Mesothelial cell of epicardium (in vitro differentiated cells): ENCODE measurements at places on chromosomes 12 and 14. TPM values are rescaled to one million over a fixed set of nuclear protein-coding genes. Genes with fewer than 3 reads are reported as not detected.
A peak's percentile ranks its signal among the peaks of the same experiment; 100 is the strongest.

Gene C12orf54
- 0.34 to 0.38 TPM in 2 of 3 replicates, not detected in the other for total RNA-seq

DNA sequence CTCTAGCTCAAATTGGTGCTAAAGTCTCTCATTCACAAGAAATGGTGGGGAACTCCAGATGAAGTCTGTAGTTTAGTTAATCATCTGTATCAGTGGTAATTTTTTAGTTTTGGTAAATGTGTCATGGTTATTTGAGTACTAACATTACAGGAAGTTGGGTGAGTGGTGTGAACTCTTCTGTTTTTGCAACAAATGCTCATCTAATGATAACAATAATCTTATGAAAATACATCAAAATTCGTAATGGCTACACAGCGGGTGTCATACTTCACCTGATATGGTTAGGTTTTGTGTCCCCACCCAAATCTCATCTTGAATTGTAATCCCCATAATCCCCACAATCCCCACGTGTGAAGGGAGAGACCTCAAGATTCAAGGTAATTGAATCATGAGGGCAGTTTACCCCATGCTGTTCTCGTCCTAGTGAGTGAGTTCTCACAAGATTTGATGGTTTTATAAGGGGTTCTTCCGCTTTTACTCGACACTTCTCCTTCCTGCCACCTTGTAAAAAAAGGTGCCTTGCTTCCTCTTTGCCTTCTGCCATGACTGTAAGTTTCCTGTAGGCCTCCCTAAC, 209.3 kb upstream of the FOXN3 start:
- H3K4me3 ChIP-seq: no peak overlapping the region
- no peaks in the 10 kb centered on the region for H3K27me3 ChIP-seq
- no peak for DNase-seq
- peaks cover 44% of the 10 kb centered on the region for H3K4me1 ChIP-seq
- no peaks in the 10 kb centered on the region for H3K36me3 ChIP-seq

DNA sequence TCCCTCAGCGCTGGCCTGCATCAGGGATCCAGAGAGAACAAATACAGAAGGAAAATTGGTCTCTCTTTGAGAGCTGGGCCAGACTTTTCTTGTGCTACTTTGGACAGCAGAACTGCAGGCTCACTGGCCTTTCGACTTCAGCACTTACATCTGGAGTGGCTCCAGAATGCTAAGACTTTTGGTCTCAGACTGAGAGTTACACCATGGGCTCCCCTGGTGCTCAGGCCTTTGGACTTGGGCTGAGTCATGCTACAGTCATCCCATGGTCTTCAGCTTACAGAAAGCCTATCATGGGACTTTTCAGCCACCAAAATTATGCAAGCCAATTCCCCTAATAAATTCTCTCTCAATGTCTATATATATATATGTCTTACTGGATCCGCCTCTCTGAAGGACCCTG, 9.0 kb upstream of the CD163 start:
- H3K27ac ChIP-seq: no peak overlapping the region
- no peak overlapping the region for H3K4me3 ChIP-seq
- no peaks in the 10 kb centered on the region for H3K36me3 ChIP-seq
- H3K27me3 ChIP-seq: peaks cover 2% of the 10 kb centered on the region
- no peak for DNase-seq

Gene IPO8
- total RNA-seq: 33.1 to 36.6 TPM (median 36.4 TPM) in 3 replicates

DNA sequence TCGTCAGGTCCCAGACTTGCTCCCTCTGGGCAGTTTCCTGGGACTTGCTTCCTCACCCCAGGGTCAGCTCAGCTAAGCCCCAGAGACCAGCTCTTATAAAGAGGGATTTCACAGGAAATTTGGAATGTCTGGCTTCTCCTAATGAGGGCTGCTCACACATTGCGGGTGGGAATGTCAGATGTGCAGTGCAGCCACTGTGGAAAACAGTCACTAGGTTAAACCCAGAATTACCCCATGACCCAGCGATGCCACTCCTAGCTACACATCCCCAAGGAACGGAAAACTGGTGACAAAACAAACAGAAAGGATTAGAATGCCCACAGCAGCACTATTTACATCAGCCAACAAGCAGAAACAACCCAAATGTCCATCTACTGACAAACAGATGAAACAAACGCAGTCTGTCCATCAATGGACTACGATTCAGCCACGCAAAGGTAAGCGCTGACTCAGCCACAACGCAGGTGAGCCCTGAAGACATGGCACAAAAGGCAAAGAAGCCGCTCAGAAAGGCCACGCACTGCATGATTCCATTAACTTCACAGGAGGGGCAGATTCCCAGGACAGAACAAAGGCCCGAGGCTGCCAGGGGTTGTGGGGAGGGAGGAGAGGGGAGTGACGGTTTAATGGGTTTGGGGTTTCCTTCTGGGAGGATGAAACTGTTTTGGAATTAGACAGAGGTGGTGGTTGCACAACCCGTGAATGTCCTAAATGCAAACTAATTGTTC, 63.0 kb downstream of the NCOR2 start:
- H3K27me3 ChIP-seq: no peaks in the 10 kb centered on the region
- H3K4me3 ChIP-seq: no peak overlapping the region
- no peaks in the 10 kb centered on the region for H3K36me3 ChIP-seq
- no peak for DNase-seq
- H3K27ac ChIP-seq: peak overlapping the region; percentile 88

Gene ASB2
- total RNA-seq: 1.2 to 1.9 TPM (median 1.5 TPM) in 3 replicates

- H3K27me3 ChIP-seq: peaks cover 73% of the 10 kb centered on the region
- H3K27ac ChIP-seq: no peak overlapping the region
- no peaks in the 10 kb centered on the region for H3K36me3 ChIP-seq
Measured at GRCh38 chr14:26389646-26390508, 208.0 kb downstream of the NOVA1 start.

Gene NGB
- not detected in 3 replicates for total RNA-seq

GRCh38 chr12:105341010-105341409, 10.5 kb downstream of the C12orf75 start:
- H3K4me1 ChIP-seq: no peaks in the 10 kb centered on the region
- no peaks in the 10 kb centered on the region for H3K27me3 ChIP-seq
- peaks cover 8% of the 10 kb centered on the region for H3K36me3 ChIP-seq

GRCh38 chr12:40015345-40015744, 90.5 kb downstream of the SLC2A13 start:
- H3K4me1 ChIP-seq: peaks cover 3% of the 10 kb centered on the region
- H3K36me3 ChIP-seq: peaks cover 2% of the 10 kb centered on the region
- H3K27me3 ChIP-seq: no peaks in the 10 kb centered on the region
- no peak overlapping the region for H3K4me3 ChIP-seq
- H3K27ac ChIP-seq: no peak overlapping the region

Gene RPL10L
- total RNA-seq: not detected in 3 replicates

Gene RTL1
- 8.8 to 9.4 TPM (median 9.3 TPM) in 3 replicates for total RNA-seq

- H3K27me3 ChIP-seq: no peaks in the 10 kb centered on the region
- peaks cover 42% of the 10 kb centered on the region for H3K4me1 ChIP-seq
- no peak overlapping the region for H3K4me3 ChIP-seq
- H3K36me3 ChIP-seq: peaks cover 19% of the 10 kb centered on the region
- H3K27ac ChIP-seq: peak overlapping the region; percentile 95
Measured at GRCh38 chr12:52895726-52896189, 9.1 kb downstream of the KRT8 start.

Gene DCD
- not detected in 3 replicates for total RNA-seq

DNA sequence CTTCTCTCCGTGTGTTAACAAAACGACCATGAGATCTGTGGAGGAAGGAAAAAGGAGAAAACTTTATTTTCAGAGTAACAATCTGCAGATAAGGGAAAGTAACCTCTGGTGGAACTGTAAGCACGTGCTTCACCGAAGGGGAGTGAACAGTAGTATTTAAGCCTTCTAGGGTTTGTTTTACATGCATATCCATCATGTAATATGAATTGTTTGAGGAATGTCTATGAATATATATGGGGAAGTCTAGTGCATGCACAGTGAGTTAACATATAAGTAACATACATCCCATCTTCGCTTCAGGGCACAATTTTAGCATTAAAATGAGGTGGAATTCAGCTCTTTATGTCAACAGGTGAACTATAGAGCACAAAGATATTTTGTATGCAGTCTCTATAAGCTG, 101.1 kb downstream of the FUT8 start:
- no peak overlapping the region for H3K4me3 ChIP-seq
- no peak for DNase-seq
- H3K4me1 ChIP-seq: no peaks in the 10 kb centered on the region
- peaks cover 23% of the 10 kb centered on the region for H3K36me3 ChIP-seq

Gene OVCH1
- not detected in 3 replicates for total RNA-seq
